ENCODE measurements at places on chromosomes 12 and 14.

DNA sequence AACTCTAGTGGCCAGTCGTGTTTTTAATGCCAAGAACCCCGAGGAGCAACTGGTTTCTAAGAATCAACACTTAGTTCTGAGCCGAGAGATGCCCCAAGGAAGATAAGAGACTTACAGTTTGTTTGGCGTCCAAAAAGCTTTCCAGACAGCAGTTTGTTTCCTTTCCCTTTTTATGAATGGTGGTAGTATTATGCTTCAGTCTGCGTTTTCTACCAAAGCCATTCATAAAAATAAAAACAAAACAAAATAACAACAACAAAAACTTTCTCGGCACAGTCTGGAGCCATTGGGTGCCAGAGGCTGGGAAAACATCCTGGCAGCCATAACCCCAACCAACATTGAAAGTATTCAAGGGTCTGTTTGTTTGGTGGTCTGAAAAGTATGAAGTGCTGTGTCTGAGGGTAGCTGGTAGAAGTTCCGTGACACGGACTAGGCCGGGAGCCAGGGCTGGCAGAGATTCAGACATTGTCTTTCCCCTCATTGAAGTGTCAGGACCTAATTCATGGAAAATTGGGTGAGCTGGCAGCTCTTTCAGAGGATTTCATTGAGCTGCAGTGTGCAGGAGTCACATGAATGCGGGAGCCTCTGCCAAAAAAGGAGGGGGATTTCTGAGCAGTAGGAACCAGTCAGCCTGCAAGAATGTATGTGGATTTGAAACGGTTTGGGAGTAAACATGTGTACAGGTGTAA lies 124.2 kb downstream of the HMGA2 start:
- H3K27ac ChIP-seq: no peak overlapping the region
- DNase-seq: no peak
- peaks cover 21% of the 10 kb centered on the region for H3K36me3 ChIP-seq
- H3K27me3 ChIP-seq: no peaks in the 10 kb centered on the region

DNA sequence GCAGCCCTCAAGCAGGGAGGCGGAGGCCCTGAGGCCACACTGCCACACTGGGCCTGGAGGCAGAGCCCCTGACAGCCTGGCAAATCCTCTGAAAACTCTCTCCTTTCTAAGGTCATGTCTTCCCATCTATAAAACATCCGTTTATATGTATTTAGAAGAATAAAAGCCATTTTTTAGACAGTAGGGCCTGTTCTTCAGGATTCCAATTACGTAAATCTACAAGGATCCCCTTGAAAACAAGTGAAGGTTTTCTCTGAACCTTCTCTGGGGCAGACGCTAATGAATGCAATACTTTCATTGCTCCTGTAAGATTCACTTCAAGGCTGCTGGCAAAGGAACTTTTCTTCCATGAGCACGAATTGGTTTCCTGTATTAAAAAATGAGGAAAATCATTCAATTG lies 12.8 kb downstream of the EIF2B2 start:
- no peak overlapping the region for H3K4me3 ChIP-seq
- DNase-seq: no peak
- H3K4me1 ChIP-seq: no peaks in the 10 kb centered on the region
- no peaks in the 10 kb centered on the region for H3K27me3 ChIP-seq

GRCh38 chr14:105582639-105583038 lies 56.3 kb downstream of the TMEM121 start:
- no peaks in the 10 kb centered on the region for H3K27me3 ChIP-seq
- H3K4me1 ChIP-seq: peaks cover 1% of the 10 kb centered on the region
- no peak overlapping the region for H3K4me3 ChIP-seq
- no peak overlapping the region for H3K27ac ChIP-seq
- DNase-seq: no peak
- no peaks in the 10 kb centered on the region for H3K36me3 ChIP-seq

- H3K27me3 ChIP-seq: peaks cover 8% of the 10 kb centered on the region
- DNase-seq: no peak
- H3K4me3 ChIP-seq: no peak overlapping the region
- no peaks in the 10 kb centered on the region for H3K36me3 ChIP-seq
- no peaks in the 10 kb centered on the region for H3K4me1 ChIP-seq
These were observed 14.5 kb downstream of the FOXG1 start for GRCh38 chr14:28780843-28781820.

DNA sequence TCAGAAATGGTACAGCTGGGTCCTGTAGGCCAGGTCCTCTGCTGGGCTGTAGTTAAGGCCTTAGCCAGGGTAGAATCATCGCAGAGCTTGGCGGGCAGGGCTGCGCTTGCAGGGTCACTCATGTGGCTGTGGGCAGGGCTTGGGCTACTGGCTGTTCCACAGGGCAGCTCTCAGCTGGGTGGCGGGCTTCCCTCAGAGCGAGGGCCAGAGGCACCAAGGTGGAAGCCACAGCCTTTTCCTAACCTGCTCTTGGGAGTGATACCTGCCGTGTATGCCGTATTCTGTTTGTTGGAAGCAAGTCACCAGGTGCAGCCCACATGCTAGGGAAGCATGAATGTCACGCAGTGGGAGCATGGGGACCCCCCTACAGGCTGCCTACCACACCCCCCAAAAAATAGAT lies 69.8 kb upstream of the RIN3 start:
- H3K4me1 ChIP-seq: peaks cover 2% of the 10 kb centered on the region
- no peak overlapping the region for H3K27ac ChIP-seq
- H3K36me3 ChIP-seq: no peaks in the 10 kb centered on the region

DNA sequence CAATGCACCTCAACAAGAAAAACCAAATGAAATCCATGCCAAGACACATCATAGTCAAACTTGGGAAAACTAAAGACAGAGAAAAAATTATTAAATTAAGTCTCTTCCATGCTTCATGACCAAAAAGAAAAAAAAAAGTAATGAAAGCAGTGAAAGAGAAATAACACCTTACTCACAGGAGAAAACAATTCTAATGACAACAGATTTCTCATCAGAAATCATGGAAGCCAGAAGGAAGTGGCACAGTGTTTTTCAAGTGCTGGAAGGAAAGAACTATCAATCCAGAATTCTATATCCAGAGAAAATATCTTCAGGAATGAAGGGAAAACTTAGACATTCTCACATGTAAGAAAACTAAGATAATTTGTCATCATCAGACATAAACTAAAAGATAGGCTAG lies 71.1 kb upstream of the NUDT4 start:
- no peak overlapping the region for H3K27ac ChIP-seq
- no peak overlapping the region for H3K4me3 ChIP-seq
- H3K4me1 ChIP-seq: no peaks in the 10 kb centered on the region
- H3K27me3 ChIP-seq: no peaks in the 10 kb centered on the region

GRCh38 chr12:114402084-114402717 lies 3.7 kb downstream of the TBX5 start:
- no peaks in the 10 kb centered on the region for H3K4me1 ChIP-seq
- H3K4me3 ChIP-seq: no peak overlapping the region
- DNase-seq: no peak
- H3K27me3 ChIP-seq: peaks cover 27% of the 10 kb centered on the region
- no peaks in the 10 kb centered on the region for H3K36me3 ChIP-seq

DNA sequence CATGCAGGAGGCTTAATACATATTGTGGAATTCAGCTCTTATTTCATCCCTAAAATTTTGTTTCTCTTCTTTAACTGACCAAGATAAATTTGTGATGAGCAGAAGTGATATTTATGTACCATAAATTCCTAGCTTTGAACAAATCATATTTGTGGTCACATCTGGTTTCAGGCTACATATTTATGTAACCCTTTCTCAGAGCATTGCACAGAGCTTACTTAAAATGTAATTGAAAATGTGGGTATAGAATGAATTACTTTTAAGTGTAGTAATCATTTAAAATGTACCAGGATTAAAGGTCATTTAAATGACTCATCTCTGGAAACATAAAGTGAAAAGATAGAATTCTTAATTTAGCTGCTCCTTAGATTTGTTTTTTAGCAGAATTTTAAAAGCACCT lies 129.9 kb upstream of the FRMD6 start:
- no peak for DNase-seq
- no peak overlapping the region for H3K27ac ChIP-seq
- no peak overlapping the region for H3K4me3 ChIP-seq
- no peaks in the 10 kb centered on the region for H3K27me3 ChIP-seq

GRCh38 chr12:128088926-128089325 lies 178.0 kb upstream of the TMEM132C start:
- DNase-seq: no peak
- H3K36me3 ChIP-seq: no peaks in the 10 kb centered on the region
- no peaks in the 10 kb centered on the region for H3K4me1 ChIP-seq
- no peaks in the 10 kb centered on the region for H3K27me3 ChIP-seq
- H3K4me3 ChIP-seq: no peak overlapping the region

GRCh38 chr12:99772274-99772673 lies 124.7 kb downstream of the GARIN6 start:
- no peaks in the 10 kb centered on the region for H3K36me3 ChIP-seq
- no peaks in the 10 kb centered on the region for H3K27me3 ChIP-seq
- H3K4me3 ChIP-seq: no peak overlapping the region
- no peak for DNase-seq
- no peak overlapping the region for H3K27ac ChIP-seq
- peaks cover 3% of the 10 kb centered on the region for H3K4me1 ChIP-seq

GRCh38 chr12:118651487-118651886 lies 275.1 kb downstream of the SUDS3 start:
- no peaks in the 10 kb centered on the region for H3K36me3 ChIP-seq
- no peak overlapping the region for H3K4me3 ChIP-seq
- no peak overlapping the region for H3K27ac ChIP-seq
- no peaks in the 10 kb centered on the region for H3K4me1 ChIP-seq
- no peak for DNase-seq

GRCh38 chr12:116317986-116318575 lies 40.6 kb upstream of the MED13L start:
- H3K27ac ChIP-seq: no peak overlapping the region
- peaks cover 46% of the 10 kb centered on the region for H3K4me1 ChIP-seq
- no peak overlapping the region for H3K4me3 ChIP-seq

DNA sequence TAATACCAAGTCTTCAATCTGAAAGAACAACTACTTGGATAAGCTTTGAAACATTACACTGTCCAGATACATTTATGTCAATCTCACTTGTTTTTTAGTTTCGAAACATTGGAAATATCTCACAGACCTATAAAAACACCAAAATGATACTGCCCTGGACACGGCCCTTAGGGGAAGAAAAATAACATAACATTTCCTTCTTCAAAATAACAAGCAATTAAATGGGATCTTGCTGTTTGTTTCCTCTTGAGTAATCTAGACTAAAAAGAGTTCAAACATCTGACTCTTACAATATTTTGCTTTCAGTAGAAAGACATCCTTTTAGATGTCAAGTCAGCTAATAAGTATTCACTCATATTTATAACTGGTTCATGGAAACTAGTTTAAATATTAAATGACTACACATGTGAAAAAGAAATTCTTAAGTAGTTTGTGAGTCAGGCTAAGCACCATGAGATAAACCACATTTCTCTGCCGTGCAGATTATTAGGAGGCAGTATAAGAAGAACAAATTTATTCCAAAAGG lies 87.5 kb downstream of the EPS8 start:
- H3K4me1 ChIP-seq: peaks cover 51% of the 10 kb centered on the region
- H3K36me3 ChIP-seq: no peaks in the 10 kb centered on the region
- no peak overlapping the region for H3K27ac ChIP-seq
- H3K27me3 ChIP-seq: no peaks in the 10 kb centered on the region
- no peak overlapping the region for H3K4me3 ChIP-seq
- DNase-seq: no peak

- no peaks in the 10 kb centered on the region for H3K27me3 ChIP-seq
- H3K27ac ChIP-seq: no peak overlapping the region
- H3K4me1 ChIP-seq: peaks cover 27% of the 10 kb centered on the region
- peak overlapping the region; percentile 71 for H3K4me3 ChIP-seq
- H3K36me3 ChIP-seq: peaks cover 17% of the 10 kb centered on the region
These were observed 883 bp upstream of the CDCA4 start for GRCh38 chr14:105021656-105022275.

DNA sequence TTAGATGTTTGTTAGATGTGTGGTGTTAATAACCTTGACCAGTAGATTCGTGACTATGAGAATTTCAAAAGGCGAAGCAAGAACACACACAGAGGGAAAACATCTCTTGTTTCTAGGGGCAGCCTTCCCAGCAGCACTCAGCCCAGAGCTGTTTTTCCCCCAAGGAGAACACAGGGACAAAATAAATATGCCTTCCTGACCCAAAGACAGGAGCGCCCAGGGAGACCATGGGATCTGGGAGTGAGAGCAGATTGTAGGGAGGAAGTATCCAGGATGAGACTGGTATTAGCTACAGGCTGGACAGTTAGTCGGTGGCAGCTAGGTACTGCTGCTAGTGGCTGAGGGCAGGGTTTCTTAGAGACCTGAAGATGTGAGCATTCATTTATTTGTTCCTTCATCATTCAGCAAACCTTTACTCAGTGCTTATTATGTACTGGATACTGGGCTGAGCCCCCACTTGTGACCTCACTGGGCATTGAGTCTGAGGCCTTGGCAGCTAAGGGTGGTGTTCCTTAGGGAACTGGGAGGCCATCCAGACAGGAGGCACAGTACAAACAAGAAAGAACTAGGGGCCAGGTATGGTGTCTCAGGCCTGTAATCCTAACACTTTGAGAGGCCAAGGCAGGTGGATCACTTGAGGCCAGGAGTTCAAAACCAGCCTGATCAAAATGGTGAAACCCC lies 469.8 kb downstream of the ZFP36L1 start:
- no peak overlapping the region for H3K27ac ChIP-seq
- no peaks in the 10 kb centered on the region for H3K27me3 ChIP-seq
- no peak overlapping the region for H3K4me3 ChIP-seq
- H3K36me3 ChIP-seq: no peaks in the 10 kb centered on the region
- DNase-seq: no peak
- H3K4me1 ChIP-seq: no peaks in the 10 kb centered on the region

DNA sequence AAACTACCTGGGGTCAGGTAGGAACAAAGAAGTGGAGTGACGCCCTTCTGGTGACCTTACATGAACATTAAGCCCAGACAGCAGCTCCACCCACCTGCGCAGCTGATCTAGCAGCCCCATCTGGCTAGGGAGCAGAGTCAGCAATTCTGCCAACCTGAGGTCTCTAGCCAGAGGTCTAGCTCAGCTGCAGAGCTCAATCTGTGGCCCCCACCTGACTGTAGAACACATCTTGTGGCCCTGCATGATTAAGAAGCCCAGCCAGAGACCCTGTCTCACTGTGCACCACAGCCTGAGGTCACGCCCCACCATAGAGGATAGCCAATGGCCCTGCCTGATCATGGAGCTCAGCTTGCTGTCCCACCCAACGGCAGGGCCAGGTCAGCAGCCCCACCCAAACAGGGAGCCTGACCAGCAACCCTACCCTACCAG lies 50.6 kb upstream of the HIGD1C start:
- no peak for DNase-seq
- no peak overlapping the region for H3K4me3 ChIP-seq
- no peaks in the 10 kb centered on the region for H3K27me3 ChIP-seq
- H3K27ac ChIP-seq: no peak overlapping the region
- no peaks in the 10 kb centered on the region for H3K4me1 ChIP-seq

GRCh38 chr12:118292836-118293235 lies 79.9 kb downstream of the TAOK3 start:
- H3K27ac ChIP-seq: no peak overlapping the region
- peaks cover 23% of the 10 kb centered on the region for H3K36me3 ChIP-seq
- no peaks in the 10 kb centered on the region for H3K27me3 ChIP-seq
- H3K4me3 ChIP-seq: no peak overlapping the region
- no peak for DNase-seq

- no peak for DNase-seq
- no peaks in the 10 kb centered on the region for H3K27me3 ChIP-seq
- no peaks in the 10 kb centered on the region for H3K36me3 ChIP-seq
- H3K4me1 ChIP-seq: no peaks in the 10 kb centered on the region
- H3K27ac ChIP-seq: no peak overlapping the region
These were observed 40.5 kb downstream of the RASSF3 start for GRCh38 chr12:64650762-64651161.
